Upper lobe of right lung (tissue), 1 donor: ENCODE measurements at places on chromosomes 13 and 19. TPM values are rescaled to one million over a fixed set of nuclear protein-coding genes. Genes with fewer than 3 reads are reported as not detected.

The PTGER1 gene
- total RNA-seq = 2.5 TPM

- no peaks in the 10 kb centered on the region for H3K4me1 ChIP-seq
- DNase-seq = no peak
- peaks cover 9% of the 10 kb centered on the region for H3K27me3 ChIP-seq
- H3K27ac ChIP-seq = no peak overlapping the region
Measured at GRCh38 chr19:13554506-13555240, 48.4 kb upstream of the CACNA1A start.

The PALM gene
- 56.9 TPM for total RNA-seq

DNA sequence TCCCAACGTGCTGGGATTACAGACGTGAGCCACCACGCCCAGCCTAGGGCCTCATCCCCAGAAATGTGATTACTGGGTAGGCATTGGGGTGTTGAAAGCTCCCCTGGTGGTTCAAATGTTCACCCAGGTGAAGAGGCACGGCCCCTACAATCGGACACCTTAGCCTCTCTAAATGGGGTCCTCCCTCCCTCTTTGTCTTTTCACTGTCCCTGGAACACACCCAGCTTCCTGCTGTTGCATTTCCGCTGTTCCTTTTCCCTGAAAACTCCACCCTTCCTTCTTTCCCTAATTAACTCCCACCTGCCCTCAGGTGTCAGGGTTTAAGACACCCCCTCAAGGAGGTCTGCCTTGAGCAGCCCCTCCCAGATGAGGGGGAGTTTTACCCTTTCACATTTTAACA is 3.6 kb upstream of the PRODH2 start:
- no peak overlapping the region for H3K4me3 ChIP-seq
- no peaks in the 10 kb centered on the region for H3K4me1 ChIP-seq
- DNase-seq = no peak
- H3K36me3 ChIP-seq = no peaks in the 10 kb centered on the region
- H3K27me3 ChIP-seq = peaks cover 44% of the 10 kb centered on the region

DNA sequence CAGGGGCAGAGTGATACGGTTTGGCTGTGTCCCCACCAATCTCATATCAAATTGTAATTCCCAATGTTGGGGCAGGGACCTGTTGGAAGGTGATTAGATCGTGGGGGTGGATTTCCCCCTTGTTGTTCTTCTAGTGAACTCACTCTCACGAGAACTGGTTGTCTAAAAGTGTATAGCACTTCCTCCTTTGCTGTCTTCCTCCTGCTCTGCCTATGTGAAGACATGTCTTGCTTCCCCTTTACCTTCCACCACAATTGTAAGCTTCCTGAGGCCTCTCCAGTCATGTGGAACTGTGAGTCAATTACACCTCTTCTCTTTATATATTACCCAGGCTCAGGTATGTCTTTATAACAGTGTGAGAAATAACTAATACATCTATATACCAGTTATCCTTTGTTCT is 706.4 kb upstream of the KLHL1 start:
- no peak overlapping the region for H3K27ac ChIP-seq
- H3K27me3 ChIP-seq = no peaks in the 10 kb centered on the region
- no peaks in the 10 kb centered on the region for H3K4me1 ChIP-seq
- no peak for DNase-seq
- H3K4me3 ChIP-seq = no peak overlapping the region
- H3K36me3 ChIP-seq = no peaks in the 10 kb centered on the region

- no peak overlapping the region for H3K27ac ChIP-seq
- DNase-seq = no peak
- H3K4me1 ChIP-seq = no peaks in the 10 kb centered on the region
- H3K27me3 ChIP-seq = no peaks in the 10 kb centered on the region
Measured at GRCh38 chr13:81770868-81771505, 1430.1 kb upstream of the SPRY2 start.

DNA sequence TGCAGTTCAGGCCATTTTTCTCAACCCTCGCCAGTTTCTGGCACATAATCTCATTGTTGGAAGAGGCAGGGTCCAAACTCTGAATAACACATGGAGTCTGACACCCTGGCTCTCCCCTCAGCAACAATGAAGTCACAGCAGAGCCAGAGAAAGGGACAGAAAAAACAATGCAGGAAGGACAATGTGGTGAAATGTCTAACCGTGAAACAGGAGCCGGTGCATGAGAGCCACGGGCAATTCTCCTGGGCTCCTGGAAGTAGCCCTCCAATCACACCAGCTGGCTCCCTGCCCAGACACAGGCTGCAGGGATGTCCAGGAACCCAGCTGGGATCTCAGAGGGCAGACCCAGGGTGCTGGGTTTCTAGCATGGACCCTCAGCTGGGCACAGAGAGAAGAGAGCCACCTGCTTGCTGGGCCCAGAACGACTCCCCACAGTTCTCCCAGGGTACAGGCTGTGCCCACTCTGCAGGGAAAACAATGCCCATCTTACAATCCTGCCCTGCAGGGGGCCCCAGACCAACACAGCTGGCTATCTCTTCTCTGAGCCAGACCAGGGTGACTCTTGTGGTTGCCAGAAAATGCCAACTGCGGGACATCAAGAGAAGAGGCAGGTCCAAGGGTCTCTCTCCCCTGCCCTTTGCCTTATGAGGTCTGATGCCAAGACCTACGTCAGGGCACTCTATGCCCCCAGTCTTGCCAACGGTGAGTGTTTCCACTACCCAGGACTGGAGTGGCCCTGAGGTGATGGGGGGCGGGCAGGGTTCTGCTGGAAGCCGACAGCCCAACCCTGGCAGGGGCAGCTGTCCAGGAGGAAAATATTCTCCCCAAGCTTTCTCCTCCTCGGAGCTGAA is 64.5 kb downstream of the CEBPG start:
- peak; percentile 47 for DNase-seq
- no peak overlapping the region for H3K4me3 ChIP-seq
- no peaks in the 10 kb centered on the region for H3K4me1 ChIP-seq
- no peak overlapping the region for H3K27ac ChIP-seq

The ZNF497 gene
- total RNA-seq = 1.4 TPM

- H3K36me3 ChIP-seq = no peaks in the 10 kb centered on the region
- no peak for DNase-seq
- no peaks in the 10 kb centered on the region for H3K27me3 ChIP-seq
- no peak overlapping the region for H3K4me3 ChIP-seq
- peak overlapping the region; percentile 56 for H3K27ac ChIP-seq
Measured at GRCh38 chr19:46977548-46977947, 42.1 kb upstream of the NPAS1 start.

DNA sequence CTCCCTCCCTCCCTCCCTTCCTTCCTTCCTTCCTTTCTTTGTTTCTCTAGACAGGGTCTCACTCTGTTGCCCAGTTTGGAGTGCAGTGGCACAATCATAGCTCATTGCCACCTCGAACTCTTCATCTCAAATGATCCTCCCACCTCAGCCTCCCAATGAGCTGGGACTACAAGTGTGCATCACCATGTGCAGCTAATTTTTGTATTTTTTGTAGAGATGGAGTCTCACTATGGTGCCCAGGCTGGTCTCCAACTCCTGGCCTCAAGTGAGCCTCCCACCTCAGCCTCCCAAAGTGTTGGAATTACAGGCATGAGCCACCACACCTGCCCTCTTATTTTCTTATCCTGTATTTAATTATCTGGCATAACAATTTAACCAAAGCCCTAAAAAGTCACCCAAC is 4.4 kb downstream of the UPK1A start:
- no peaks in the 10 kb centered on the region for H3K4me1 ChIP-seq
- no peaks in the 10 kb centered on the region for H3K36me3 ChIP-seq
- no peak for DNase-seq
- H3K27me3 ChIP-seq = peaks cover 13% of the 10 kb centered on the region
- no peak overlapping the region for H3K27ac ChIP-seq

The WDR18 gene
- total RNA-seq = 21.9 TPM

DNA sequence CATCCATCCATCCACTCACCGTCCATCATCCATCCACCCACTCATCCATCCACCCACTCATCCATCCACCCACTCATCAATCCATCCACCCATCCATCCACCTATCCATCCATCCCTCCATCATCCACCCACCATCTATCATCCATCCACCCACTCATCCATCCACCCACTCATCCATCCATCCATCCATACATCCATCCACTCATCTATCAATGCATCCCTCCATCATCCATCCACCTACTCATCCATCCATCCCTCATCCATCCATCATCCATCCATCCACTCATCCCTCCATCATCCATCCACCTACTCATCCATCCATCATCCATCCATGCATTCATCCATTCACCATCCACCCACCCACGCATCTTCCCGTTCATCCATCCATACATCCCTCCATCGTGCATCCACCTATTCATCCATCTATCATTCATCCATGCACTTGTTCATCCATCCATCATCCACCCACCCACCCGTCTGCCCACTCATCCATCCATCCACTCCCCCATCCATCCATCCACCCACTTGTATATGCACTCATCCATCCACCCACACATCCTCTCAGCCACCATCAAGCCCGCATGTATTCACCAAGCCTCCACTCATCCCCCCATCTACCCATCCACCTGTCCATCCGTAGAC is 3.6 kb downstream of the STAP2 start:
- no peaks in the 10 kb centered on the region for H3K27me3 ChIP-seq
- H3K36me3 ChIP-seq = no peaks in the 10 kb centered on the region
- no peaks in the 10 kb centered on the region for H3K4me1 ChIP-seq
- no peak overlapping the region for H3K27ac ChIP-seq

The NXNL1 gene
- total RNA-seq = not detected

The SELENOV gene
- not detected for total RNA-seq

DNA sequence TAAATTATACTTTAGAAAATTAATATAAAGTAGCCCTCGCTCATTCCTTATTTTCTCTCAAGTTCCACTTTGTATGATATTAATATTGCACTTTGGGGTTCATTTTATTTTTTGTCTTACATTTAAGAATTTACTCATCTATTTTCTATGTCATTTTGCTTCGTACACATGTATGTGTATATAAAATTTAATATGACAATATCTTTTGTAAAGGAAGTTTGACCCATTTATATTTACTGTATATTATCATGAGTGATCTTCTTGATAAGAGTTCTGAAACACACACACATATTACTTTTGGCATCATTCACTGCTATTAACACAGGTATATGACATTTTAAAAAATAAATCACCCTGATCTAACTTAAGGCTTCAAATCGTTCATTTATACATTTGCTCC is 83.1 kb downstream of the IRS2 start:
- H3K36me3 ChIP-seq = no peaks in the 10 kb centered on the region
- no peak overlapping the region for H3K27ac ChIP-seq
- DNase-seq = no peak
- H3K27me3 ChIP-seq = no peaks in the 10 kb centered on the region
- no peak overlapping the region for H3K4me3 ChIP-seq

DNA sequence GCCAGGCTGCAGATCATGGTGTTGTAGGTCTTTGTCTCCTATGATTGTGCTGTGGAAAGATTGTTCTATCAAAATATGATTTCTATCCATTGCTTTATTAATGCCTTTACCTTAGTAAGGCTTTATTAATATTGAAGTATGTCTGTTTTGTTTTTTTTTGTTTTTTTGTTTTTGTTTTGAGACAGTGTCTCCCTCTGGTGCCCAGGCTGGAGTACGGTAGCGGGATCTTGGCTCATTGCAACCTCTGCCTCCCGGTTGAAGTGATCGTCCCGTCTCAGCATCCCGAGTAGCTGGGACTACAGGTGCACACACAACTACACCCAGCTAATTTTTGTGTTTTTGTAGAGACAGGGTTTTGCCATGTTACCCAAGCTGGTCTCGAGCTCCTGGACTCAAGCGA is 7.7 kb downstream of the IRGC start:
- DNase-seq = no peak
- no peak overlapping the region for H3K27ac ChIP-seq
- no peaks in the 10 kb centered on the region for H3K4me1 ChIP-seq
- peaks cover 6% of the 10 kb centered on the region for H3K36me3 ChIP-seq

The MLLT1 gene
- total RNA-seq = 73.4 TPM

GRCh38 chr13:39407786-39408185 is 195.2 kb downstream of the LHFPL6 start:
- no peak for DNase-seq
- H3K36me3 ChIP-seq = no peaks in the 10 kb centered on the region
- H3K27ac ChIP-seq = no peak overlapping the region
- H3K27me3 ChIP-seq = no peaks in the 10 kb centered on the region

- no peak overlapping the region for H3K4me3 ChIP-seq
- no peaks in the 10 kb centered on the region for H3K36me3 ChIP-seq
- H3K27me3 ChIP-seq = peaks cover 41% of the 10 kb centered on the region
- no peak overlapping the region for H3K27ac ChIP-seq
- H3K4me1 ChIP-seq = no peaks in the 10 kb centered on the region
Measured at GRCh38 chr13:36673352-36673751, 468 bp upstream of the SERTM1 start.

GRCh38 chr13:26528527-26528926 is 29.0 kb upstream of the WASF3 start:
- H3K4me1 ChIP-seq = no peaks in the 10 kb centered on the region
- DNase-seq = no peak
- no peak overlapping the region for H3K4me3 ChIP-seq
- no peak overlapping the region for H3K27ac ChIP-seq

GRCh38 chr13:49791711-49792549 is 552 bp downstream of the KPNA3 start:
- peak overlapping the region; percentile 93 for H3K27ac ChIP-seq
- H3K36me3 ChIP-seq = no peaks in the 10 kb centered on the region
- peak overlapping the region; percentile 82 for H3K4me3 ChIP-seq
- peaks cover 12% of the 10 kb centered on the region for H3K4me1 ChIP-seq
- DNase-seq = peak; percentile 82

DNA sequence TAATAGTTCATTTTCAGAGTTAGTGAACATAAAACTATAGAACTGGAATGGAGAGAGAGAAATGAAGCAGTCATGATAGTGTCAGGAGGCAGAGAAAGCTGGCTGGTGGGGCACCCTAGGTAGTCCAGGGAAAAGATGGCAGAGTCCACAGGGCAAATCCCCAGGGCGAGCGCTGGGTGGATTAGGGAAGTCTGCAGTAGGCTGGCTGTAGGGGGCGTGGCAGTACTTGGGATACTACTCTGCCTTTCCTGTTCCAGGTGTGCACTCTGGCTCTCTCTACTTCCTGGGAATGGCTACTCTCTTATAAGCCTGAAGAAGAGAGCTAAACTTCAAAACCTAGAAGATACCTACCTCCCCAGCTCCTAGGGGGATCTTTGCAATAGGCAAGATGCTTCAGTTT is 232.9 kb upstream of the SLC10A2 start:
- DNase-seq = no peak
- no peak overlapping the region for H3K4me3 ChIP-seq

DNA sequence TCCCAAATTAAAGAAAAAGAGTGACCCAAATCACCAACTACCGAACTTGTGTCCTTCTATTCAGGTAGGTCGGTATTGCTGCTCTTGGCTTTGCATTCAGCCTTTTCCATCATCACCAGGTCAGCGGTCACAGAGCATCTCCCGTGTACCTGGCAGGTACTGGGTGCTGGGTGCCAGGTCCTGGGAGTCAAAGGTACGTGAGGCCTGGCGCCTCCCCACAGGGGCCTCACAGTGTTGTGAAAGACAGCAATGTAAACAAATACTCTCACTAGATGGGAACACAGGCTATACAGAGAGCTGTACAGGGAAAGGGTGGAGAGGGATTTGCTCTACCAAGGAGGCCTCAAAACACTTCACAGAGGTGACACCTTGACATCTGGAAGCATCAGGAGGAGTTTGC is 86.7 kb downstream of the ZIC5 start:
- no peak overlapping the region for H3K27ac ChIP-seq
- no peaks in the 10 kb centered on the region for H3K27me3 ChIP-seq
- no peaks in the 10 kb centered on the region for H3K36me3 ChIP-seq
- H3K4me1 ChIP-seq = no peaks in the 10 kb centered on the region
